ENCODE measurements at places on chromosomes 6 and 20.

- DNase-seq = no peak
Observed at GRCh38 chr6:134447883-134448387, 130.0 kb upstream of the SGK1 start.

- DNase-seq = no peak
Observed at GRCh38 chr20:15675061-15675514, 898.2 kb downstream of the KIF16B start.

DNA sequence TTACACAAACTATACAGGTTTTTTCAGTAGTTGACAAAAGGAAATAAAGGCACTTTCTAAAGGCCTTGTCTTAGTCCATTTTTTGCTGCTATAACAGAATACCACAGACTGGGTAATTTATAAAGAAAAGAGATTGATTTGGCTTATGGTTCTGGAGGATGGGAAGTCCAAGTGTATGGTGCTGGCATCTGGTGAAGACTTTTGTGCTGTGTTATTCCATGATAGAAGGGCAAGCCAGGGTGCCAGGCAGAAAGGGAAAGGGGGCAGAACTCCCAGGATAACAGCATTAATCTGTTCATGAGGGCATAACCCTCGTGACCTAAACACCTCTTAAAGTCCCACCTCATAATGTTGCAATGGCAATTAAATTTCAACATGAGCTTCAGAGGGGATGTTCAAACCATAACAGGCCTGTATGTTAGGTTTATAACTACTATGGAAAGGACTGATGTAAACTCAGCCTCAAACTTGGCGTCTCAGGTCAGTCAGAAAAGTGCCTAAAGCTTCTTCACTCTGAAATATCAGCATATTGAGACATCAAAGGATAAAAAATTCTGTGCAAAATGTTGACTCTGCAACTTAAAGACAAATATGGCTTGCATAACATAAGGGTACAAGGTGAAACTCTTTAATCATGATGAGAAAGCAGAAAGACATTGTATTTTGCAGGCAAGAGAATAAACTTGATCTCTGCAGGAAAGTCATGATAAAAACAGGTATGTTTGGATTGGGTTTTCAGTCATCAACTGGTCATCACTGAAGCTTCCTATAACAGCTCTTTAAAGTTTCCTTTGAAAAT lies 42.8 kb downstream of the RNF217 start:
- no peak for DNase-seq

GRCh38 chr20:50693001-50693400 lies 1.7 kb upstream of the RIPOR3 start:
- no peak for DNase-seq

DNA sequence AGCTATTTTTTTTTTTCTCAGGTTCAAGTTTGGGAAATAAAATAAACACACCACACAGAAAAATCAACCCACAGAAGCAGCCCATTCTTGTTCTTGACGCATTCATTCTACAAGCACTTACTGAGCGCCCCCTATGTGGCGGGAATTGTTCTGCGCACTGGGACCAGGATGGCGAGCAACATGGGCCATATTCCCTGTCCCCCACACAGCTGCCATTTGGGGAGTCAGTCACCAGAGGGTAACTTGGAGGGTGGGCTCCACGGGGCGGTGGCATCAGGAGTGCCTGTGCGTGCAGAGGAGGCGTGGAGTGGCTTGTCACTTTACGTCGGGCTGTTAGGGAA lies 185.0 kb upstream of the PDE10A start:
- no peak for DNase-seq

DNA sequence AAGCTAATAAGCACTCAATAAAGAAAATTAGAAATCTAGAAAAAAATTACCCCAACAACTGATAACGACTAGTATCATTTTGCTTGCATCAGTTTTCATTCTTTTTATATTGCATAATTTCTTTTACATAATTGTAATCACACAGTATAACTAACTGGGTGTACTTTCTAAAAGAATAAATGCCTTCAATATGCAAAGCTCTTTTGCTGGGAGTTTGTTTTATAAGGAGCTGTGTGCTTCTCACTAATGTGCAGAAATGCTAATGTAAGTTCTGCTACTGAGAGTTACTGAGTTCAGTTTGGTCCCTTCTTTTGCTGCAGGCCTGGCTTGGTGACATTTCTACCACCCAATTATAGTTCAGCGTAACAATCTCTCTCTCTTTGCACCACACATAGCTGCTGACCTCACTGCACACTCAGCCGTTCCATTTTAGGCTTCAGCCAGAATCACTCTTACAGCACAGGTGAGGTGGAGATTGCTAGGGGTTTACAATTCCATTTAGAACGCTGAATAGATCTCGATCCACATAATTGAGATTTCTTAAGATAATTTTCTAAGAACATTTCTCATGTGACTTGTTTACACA lies 20.9 kb upstream of the KLHL31 start:
- no peak for DNase-seq

DNA sequence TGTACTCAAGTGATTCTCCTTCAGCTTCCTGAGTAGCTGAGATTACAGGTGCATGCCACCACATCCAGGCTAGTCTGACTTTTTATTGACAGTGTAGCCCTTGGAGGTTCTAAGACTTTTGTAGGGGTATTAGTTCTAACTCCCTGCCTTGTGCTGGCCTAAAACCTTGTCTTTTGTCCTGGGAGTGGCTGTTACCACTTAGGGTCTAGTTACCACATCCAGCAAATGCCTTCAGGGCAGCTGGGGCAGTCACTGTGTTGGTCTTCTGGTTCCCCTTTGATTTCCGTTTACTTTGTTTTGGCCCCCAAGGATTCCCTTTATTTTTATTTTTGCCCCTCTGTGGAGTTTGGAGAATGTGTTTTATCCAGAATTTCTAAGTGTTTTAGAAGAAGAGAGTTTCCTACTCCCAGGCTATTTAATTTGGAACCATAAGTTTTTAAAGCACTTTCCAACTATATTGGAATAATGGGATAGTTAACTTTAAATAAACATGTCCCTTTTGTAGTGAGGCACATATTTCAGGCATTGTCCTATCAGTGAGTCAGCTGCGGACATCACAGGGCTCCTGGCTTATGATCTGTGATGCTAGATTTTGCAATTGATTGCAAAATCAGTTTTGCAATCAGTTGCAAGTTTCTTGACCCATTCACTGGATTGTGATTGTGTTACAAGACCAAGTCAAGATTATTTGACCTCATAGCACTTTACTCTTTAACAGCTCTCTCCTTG lies 25.0 kb downstream of the IL22RA2 start:
- DNase-seq = no peak

DNA sequence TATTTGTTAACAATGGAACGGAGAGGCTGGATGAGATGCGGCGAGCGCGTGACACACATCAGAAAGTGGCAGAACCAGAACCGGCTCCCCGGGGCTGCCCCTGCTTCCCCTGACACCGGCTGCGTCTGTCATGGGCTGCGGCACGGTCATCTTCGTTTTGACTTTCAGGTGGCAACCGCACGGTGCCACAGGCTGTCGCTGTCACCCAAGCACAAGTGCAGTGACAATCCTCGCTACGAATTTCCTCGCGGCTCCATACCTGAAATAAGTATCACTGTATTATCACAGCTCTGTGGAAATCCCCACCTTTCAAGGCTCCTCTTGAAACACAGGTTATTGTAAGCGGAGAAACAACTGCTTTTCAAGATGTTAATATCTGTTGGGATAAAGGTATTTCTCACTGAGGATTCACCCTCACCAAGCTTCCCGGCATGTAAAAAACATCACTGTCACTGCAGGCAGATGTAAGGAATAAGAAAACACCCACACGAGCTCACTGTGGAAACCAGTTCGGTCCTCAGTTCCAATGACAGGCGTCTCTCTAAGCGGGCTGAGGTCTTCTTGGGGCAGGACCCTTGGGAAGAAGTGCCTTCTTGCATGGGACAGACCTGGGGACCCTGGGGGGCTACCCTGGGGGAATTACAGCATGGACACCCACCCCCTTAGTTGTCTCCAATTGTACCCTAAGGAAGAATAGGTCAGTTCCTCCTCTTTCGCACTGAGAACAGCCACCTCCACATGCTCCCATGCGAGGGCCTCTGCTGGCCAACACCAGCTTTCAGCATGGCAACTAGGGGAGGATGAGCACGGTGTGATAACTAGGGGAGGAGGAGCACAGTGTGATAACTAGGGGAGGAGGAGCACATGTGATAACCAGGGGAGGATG lies 86.3 kb downstream of the DACT2 start:
- no peak for DNase-seq
